RWPE2 (cell line): ENCODE measurements at places on chromosomes 6 and 20.

DNA sequence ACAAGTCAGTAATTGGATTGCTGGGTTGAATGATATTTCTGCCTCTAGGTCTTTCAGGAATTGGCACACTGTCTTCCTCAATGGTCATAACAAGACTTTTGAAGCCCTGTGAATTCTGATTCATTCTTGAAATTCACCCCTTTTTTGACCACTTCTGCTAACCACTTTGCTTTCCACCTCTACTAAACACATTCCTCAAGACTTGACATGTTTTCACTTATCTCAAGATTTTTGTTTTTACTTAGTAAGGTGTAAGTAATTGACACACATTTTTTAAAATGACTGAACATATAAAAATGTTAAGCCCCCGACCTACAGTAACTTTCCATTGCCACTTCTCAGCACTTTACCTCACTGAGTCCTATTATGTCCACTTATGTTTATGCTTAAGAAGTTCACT, 239.1 kb downstream of the GRM1 start:
- no peaks in the 10 kb centered on the region for H3K36me3 ChIP-seq
- DNase-seq, result no peak
- no peak overlapping the region for H3K27ac ChIP-seq

GRCh38 chr6:99606656-99607415, at the start of gene PRDM13:
Gene PRDM13, plus strand, starts transcription at chr6:99606833. Its CDS starts 202 bp downstream, at chr6:99607035.
- no peak for DNase-seq
- H3K4me1 ChIP-seq, result no peaks in the 10 kb centered on the region
- H3K36me3 ChIP-seq, result no peaks in the 10 kb centered on the region

- H3K4me3 ChIP-seq, result no peak overlapping the region
- DNase-seq, result no peak
- H3K36me3 ChIP-seq, result peaks cover 81% of the 10 kb centered on the region
- H3K27ac ChIP-seq, result no peak overlapping the region
Measured at GRCh38 chr20:50953821-50954220, 4.5 kb downstream of the DPM1 start.

DNA sequence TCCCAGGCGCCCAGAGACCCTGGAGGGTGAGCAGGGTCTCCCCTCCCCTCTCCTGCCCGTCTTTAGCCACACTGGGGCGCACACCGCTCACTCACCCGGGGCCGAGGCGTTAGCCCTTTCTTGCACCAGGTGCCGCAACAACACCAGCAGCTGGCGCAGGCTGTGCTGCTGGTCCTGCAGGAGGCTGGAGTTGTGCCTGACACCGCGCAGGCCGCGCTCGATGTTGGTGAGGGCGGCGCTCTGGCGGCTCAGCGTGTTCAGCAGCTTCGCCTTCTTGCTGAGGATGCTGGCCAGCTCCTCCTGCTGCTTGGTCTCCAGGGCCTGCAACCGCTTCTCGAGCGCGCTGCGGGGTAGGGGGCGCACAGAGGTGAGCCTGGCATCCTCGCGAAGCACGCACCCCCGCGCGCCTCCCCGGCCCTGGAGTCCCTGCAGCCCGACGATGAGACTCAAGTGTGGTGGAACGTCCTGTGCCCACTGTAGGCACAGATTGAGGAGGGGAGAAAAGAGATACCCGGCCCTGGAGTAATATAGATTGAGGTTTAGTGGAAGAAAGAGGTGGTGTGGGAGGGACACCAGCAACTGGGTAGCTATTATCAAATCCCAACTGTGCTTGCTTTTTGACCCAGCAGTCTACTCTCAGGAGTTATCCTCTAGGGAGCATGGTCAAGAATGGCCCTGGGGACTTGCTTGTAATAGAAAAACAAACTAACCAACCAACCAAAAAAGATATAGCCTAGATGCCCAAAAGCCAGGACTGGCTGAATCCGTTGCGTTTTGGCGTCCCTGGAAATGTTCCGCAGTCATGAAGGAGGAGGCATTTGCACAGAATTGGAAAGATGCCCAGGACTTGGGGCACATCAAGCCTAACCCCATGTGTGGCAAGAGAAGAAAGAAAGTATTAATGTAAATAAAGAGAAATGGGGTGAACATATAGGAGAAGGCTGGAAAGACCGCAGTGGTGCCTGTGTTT, 30.9 kb downstream of the ANGPT4 start:
- no peak for DNase-seq
- H3K36me3 ChIP-seq, result no peaks in the 10 kb centered on the region
- H3K4me1 ChIP-seq, result peaks cover 8% of the 10 kb centered on the region
- no peak overlapping the region for H3K27ac ChIP-seq
- no peak overlapping the region for H3K4me3 ChIP-seq

GRCh38 chr6:232982-233640, 59.2 kb upstream of the DUSP22 start:
- no peaks in the 10 kb centered on the region for H3K4me1 ChIP-seq
- no peaks in the 10 kb centered on the region for H3K36me3 ChIP-seq
- H3K4me3 ChIP-seq, result no peak overlapping the region
- H3K27ac ChIP-seq, result no peak overlapping the region
- no peaks in the 10 kb centered on the region for H3K27me3 ChIP-seq

GRCh38 chr6:155364844-155365437, 50.7 kb upstream of the TFB1M start:
- no peak for DNase-seq
- H3K4me1 ChIP-seq, result no peaks in the 10 kb centered on the region
- no peak overlapping the region for H3K27ac ChIP-seq
- H3K4me3 ChIP-seq, result no peak overlapping the region

DNA sequence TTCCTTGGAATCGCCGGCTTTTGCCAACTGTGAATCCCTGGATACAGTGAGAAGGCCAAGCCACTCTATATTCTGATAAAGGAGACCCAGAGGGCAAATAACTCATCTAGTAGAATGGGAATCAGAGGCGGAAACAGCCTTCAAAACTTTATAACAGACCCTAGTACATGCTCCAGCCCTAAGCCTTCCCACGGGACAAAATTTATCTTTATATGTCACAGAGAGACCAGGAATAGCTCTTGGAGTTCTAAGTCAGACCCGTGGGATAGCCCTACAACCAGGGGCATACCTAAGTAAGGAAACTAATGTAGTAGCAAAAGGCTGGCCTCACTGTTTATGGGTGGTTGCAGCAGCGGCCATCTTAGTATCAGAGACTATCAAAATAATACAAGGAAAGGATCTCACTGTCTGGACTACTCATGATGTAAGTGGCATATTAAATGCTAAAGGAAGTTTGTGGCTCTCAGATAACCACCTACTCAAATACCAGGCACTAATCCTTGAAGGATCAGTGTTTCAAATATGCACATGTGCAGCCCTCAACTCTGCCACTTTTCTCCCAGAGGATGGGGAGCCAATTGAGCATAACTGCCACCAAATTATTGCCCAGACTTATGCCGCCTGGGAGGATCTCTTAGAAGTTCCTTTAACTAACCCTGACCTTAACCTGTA, 29.5 kb downstream of the CEP85L start:
- no peak for DNase-seq
- no peaks in the 10 kb centered on the region for H3K27me3 ChIP-seq
- no peak overlapping the region for H3K4me3 ChIP-seq
- H3K36me3 ChIP-seq, result no peaks in the 10 kb centered on the region

- no peaks in the 10 kb centered on the region for H3K27me3 ChIP-seq
- H3K36me3 ChIP-seq, result no peaks in the 10 kb centered on the region
- DNase-seq, result no peak
- no peak overlapping the region for H3K4me3 ChIP-seq
Measured at GRCh38 chr6:16903470-16903869, 142.2 kb upstream of the ATXN1 start.

DNA sequence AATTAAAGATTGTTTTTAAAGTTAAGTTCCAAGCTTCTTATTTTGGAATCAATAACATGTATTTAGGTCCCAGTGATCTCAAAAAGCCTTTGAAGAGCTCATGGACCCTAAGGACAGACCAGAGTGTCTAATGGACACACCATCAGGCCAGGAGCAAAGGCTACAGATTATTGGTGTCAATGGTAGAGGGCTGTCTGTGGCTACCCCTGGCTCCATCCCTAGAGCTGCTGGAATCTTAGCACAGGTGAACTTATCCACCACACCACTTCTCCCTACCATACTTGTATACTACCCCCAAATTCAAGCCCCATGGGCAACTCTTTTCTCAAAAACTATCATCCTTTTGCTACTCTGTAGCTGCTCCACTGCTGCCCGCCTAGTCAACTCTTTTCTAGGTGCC, 79.4 kb upstream of the BEND6 start:
- no peak overlapping the region for H3K27ac ChIP-seq
- no peaks in the 10 kb centered on the region for H3K36me3 ChIP-seq
- H3K4me1 ChIP-seq, result no peaks in the 10 kb centered on the region

DNA sequence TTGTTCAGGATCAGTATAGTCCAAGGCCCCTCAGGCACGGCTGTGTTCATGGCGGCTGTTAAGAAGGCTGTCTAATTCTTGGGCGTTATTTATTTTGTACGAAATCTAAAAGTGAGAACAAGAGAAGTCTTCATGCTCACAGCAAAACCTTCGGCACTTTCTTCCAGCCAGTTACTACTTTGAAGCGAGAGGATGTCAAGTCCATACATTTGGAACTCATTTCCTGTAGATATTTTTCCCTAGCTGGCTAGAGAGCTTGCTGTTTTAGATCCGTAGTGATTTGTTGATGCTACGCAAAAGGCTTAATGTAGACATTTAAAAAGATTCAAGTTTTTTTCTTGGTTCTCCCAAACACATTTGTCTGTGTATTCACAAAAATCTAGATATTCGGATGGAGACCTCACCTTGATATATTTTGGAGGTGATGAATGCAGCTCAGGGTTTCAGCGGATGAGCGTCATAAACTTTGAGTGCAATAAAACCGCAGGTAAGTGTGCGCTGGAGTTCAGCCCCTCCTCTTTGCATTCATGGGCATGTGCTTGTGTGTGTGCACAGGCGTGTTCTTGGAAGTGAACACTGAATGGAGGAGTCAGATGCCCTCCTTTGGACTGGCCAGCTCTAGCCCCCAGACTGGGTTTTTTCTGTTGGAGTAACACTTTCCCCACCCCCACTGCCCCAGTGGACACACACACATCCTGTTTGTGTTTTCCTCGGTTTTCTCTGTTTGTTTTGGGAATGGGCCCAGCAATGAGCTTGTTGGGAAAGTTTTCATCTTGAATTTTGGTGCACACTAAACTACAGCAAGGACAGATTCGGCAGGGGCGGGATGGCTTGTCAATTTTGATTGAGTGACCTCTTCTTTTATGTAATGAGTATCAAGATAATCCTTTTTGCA, 65.4 kb downstream of the IGF2R start:
- H3K36me3 ChIP-seq, result peaks cover 51% of the 10 kb centered on the region
- H3K27ac ChIP-seq, result peak overlapping the region; percentile 93
- no peaks in the 10 kb centered on the region for H3K27me3 ChIP-seq
- peaks cover 36% of the 10 kb centered on the region for H3K4me1 ChIP-seq

DNA sequence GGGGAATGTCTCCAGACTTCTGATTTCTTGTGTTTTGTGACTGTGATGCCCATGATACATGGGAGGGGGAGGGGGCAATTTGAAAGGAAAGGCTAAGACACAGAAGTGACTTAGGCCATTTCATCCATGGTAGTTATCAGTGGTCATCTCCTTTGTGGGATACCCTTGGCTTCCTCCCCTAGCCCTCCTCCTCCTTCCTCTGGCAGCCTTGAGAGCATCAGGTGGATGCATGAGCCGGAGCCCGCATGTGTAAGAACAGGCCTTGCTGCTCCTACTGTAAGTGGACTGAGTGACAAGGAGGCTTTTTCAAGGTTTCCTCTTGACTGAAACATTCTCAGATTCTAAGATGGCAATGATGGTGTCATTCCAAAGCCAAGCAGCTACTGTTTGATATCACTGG, 874 bp downstream of the CD83 start:
- no peak overlapping the region for H3K27ac ChIP-seq
- H3K4me3 ChIP-seq, result no peak overlapping the region

DNA sequence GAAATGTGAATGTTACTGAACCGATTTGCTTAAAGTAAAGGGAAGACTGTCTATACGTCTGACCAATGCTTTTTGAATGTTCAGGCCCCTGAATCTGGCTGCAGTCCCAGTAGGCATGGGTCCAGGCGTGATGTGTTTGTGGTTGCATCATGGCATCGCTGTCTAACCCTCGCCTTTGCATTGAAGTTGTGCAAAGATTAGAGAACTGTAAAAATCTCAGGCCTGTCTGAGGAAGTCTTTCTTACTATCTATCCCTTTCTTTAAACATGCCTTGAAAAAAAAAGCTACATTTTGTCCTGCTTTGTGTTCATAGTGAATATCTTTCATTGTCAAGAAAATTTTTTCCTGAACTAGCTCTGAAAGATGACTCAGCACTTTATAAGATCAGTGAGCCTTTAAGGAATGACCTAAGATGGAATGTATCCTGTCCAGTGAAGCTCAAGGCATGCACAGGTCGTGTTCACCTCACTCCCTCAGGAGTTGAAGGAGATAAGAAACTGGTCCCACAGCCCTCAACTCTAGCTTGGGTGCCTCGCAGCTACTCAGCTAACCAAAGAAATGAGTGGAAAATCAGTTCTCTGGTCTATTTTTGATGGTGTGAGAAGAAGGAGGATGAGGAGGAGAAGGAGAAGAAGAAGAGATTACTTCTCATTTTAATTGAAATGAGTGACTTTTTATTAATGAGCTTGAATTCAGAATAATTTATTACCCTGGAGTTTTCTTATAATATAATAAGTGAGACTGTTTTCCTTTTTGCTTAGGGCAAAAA, 48.6 kb downstream of the TPD52L1 start:
- H3K36me3 ChIP-seq, result no peaks in the 10 kb centered on the region
- no peak overlapping the region for H3K4me3 ChIP-seq
- H3K27me3 ChIP-seq, result no peaks in the 10 kb centered on the region
- peaks cover 52% of the 10 kb centered on the region for H3K4me1 ChIP-seq
- H3K27ac ChIP-seq, result peak overlapping the region; percentile 87
- peak; percentile 86 for DNase-seq

- H3K27ac ChIP-seq, result no peak overlapping the region
- no peak for DNase-seq
- no peaks in the 10 kb centered on the region for H3K36me3 ChIP-seq
- H3K4me3 ChIP-seq, result no peak overlapping the region
- H3K27me3 ChIP-seq, result no peaks in the 10 kb centered on the region
Measured at GRCh38 chr6:91305755-91306154, 718.9 kb upstream of the MAP3K7 start.

DNA sequence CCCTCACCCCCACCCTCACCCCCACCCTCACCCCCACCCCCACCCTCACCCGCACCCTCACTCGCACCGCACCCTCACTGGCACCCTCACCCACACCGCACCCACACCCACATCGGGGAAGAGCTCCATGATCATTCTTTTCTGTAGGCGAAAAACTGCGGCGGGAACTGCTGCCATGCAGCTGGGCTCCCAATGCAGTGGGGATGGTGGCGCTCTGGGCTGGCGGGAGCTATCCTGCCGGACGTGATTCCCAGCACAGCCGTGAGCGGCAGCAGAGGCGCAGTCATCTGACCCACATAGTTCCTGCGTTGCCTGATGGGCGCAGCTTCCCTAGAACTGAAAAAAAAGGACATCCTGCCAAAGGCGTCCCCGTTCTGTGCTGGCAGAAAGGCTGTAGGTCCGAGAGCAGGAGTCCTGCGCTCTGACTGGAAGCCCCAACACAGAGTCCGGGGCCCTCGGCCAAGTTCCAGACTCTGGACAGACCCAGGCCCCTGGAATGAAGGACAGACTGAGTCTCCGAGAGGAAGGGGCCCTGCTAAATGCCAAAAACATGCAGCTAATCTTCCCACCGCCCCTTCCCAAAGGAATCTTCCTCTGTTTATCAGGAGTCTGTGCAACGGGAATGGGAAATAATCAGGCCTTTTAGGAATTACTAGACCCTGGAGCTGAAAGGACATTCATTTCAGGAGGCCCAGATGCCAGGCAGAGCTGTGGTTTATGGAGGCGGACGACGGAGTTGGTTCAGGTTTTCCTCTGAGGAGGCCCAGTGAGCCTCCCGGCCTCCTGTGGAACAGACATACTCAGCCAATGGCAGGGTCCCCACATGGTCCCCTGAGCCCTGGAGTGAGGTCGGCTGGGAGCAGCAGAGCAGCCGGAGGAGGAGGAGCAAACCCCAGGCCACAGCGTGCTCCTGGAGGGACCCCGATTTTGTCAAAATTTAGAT, 14.1 kb upstream of the TCFL5 start:
- H3K27me3 ChIP-seq, result no peaks in the 10 kb centered on the region
- peaks cover 12% of the 10 kb centered on the region for H3K4me1 ChIP-seq
- peak overlapping the region; percentile 19 for H3K27ac ChIP-seq
- DNase-seq, result peak; percentile 95
- no peak overlapping the region for H3K4me3 ChIP-seq
- 0 out of 2 replicates have a peak, but pooled peaks cover 4% of the 10 kb centered on the region for H3K36me3 ChIP-seq
